ENCODE measurements at places on chromosomes 5 and 9.
A peak's percentile ranks its signal among the peaks of the same experiment; 100 is the strongest.

DNA sequence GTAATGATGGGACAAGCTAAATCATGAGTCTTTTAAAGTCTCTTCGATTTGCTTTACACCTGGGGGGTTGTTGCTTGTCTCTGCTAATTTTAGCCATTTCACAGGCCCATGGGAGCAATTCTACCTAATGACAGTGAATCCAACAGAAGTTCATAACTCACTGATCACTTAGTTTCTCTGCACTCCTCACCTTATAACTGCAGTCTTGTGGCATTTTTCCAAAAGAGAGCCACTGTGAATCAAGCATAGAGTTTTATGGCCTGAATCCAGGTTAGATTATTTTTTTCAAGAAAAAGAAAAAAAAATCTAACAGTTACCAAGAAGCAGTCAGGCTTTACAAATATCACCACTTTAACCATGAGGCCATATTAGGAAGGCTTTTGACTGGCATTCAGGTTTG, 1.5 kb upstream of the IL7R start:
- no peak for DNase-seq

DNA sequence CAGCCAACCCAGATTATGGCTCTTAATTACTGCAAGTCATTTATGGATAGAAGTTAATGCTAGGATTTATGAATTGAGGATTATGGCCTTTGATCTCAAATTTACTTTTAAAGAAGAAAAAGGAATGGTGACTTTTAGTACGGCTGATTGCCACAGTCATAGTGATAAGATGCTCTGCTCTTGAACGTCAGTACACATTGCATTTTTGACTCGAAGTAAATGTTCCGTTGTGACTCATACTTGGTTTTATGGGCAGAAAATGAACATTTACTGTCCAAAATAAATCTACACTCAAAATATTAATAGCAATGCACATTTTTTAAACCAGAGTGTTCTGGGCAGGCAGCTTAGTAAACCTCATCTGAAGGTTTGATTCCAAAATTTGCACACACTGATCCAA, 830 bp downstream of the ADAMTSL1 start:
- no peak for DNase-seq

DNA sequence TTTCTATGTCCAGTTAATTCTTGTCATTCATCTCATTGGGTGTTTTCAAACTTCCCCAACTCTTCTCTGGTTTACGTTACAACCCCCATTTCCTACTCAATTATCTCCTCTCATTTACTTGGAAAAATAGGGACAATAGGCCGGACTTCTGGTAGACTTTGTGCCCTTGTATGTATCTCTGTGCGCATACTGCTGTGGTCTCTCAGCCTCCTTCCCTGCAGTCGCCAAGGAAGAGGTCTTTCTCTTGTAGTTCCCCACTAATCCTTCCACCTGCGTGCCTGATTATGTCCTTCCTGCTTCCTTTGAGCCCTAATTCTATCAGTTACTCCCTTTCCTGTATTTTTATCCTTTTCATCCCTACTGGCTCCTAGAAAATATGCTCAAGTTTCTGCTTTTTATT, 176.3 kb downstream of the GDNF start:
- DNase-seq: no peak

DNA sequence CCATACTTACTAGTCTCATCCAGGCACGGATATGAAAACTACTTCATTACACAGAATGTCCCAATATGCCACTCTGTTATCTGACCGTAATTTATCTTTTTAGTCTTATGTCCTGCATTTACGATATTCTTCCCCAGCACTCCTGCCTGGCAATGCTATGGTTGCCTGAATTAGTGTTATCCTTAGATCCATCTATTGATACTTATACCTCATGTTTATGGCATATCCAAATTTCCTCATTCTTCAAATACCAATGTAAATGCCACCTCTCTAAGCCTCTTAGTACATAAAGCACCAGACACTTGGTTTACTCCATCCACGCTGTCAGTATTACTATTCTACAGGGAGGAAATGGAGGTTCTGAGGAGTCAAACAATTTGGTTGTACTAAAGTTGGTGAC, 507.8 kb upstream of the NMUR2 start:
- DNase-seq: no peak

DNA sequence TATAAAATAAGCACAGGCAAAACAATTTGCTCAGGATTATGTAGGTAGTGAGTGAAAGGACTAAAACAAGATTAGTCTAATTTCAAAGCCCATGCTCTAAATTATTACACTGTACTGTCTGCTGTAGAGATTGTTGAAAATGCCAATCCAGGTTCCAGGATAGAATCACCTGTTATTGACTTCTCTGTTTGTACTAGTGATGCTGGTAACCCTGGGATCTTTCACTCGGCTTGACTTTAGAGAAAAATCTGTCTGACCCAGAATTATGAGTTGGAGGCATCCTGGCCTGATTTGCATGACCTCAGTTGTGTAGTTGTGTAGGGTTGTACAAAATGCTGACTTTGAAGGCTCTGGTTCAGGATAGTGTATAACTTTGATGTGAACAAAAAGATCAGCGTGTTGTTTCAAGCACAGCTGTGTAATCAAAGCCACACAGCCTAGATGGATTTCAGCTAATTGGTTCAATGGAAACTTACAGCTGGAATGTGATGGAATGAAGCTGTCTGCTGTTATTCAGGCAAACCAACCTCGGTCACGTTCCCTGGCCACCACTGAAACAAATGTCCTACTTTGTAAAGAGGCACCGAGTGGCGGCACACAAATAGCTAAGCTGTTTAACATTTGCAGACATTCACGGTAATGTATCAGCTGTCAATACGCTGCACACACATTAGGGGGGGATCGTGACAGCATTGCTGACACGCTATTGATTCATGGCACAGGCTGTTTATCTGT, 340.3 kb downstream of the KCTD16 start:
- DNase-seq: peak; percentile 18

GRCh38 chr5:133581348-133581747, 31.0 kb downstream of the FSTL4 start:
- DNase-seq: no peak

DNA sequence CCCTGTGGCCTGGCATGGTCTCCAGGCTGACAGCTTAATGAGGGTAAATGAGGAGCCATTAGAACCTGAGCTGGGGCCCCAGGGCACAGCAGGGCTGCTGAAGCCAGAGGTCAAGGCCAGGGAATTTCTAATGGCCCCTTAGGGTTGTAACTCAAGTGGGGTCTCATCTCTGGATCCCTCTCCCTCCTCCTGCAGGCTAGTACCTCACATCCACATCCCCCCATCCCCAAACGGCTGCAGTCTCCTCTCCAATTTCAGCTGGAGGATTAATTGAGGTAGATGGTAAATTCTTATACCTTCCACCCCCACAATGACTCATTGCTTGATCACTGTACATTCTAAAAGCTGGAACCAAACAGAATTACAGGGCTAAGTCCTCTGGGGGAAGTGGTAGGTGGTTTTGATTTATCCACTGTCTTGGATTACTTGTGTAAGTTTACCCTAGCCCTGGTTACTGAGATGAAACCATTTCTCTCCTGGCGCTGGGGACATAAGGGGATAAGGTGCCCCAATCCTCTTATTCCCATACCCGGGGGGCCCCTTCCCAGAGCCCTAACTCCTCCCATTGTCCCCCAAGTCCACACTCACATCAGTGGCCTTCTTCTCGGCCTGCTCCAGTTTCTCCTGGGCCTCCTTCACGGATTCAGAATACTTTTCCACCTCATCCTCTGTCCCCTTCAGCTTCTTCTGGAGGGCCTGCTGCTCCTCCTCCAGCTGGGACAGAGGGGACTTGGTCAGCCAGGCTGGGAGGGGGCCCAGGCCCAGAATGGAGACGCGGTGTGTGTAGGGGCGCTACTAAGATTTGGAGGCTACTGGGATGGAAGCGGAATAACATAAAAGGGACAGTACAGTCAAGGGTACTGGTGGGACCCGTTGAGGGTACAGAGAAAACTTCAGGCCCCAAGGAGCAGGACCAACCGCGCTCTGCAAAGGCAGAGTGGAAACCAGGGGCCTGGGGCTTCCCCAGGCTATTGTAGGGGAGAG, 875 bp downstream of the TPM2 start:
- DNase-seq: no peak

GRCh38 chr5:119743927-119744326, 114.6 kb downstream of the FAM170A start:
- DNase-seq: no peak
